ENCODE measurements at places on chromosomes 13 and 19.

GRCh38 chr13:104691767-104692467 lies 1625.7 kb upstream of the SLC10A2 start:
- no peak for DNase-seq

DNA sequence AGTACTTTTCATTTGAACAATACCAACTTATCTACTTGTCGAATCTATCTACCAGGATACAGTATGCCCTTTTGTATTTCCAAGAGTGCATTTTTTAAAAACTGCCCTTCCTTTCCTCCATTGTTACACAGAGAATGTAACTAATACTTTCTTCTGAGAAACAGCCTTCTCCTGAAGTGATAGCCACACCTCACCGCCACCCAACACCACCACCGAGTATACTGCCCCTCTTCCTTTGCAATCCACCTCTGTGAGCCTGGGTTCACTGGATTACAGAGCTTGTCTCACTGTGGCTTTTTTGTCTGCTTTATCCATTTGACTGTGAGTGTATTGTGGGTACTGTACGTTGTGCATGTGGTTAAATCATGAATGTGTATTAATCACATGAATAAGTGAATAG lies 305.4 kb downstream of the KLF12 start:
- DNase-seq: no peak

GRCh38 chr19:17775991-17776803 lies 18.7 kb upstream of the B3GNT3 start:
- DNase-seq: no peak

- DNase-seq: no peak
These were observed 11.1 kb upstream of the SOX1 start for GRCh38 chr13:112055915-112056269.

- no peak for DNase-seq
These were observed 19.5 kb downstream of the NOVA2 start for GRCh38 chr19:45954156-45954555.

DNA sequence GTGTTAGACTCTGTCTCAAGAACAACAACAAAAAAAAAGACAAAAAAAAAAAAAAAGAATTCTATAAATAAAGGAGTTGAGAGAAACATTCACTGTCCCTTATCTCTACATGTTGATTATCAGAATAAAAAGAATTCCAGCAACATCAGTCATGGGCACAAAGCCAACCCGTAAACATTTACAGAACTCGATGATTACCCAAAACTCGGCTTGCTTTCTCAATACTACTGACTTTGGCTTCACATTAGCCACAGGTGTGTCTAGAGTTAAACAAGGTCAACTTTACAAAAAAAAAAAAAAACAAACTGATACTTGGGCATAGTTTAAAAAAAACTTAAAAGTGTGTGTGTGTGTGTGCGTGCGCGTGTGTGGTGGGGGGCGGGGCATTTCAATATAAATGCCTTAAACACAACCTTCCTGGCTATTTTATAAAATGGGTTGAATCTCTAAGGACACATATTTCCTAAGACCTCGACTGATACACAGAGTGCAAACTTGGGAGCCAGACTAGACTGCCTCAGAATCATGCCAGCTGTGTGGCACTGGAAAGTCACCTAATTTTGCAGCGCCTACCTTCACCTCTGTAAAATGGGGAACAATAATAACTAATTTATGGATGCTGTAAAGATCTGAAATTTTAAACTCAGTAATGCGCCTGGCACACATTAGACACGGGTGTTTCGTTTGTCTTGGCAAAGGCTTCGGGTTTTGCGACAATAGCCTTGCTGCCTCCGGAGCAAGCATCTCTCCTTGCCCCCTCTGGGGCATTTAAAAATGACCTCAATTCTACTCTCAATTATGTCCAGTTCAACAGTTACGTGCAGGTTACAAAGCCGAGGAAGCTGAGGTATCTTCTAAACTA lies 922 bp downstream of the EBPL start:
- DNase-seq: no peak

DNA sequence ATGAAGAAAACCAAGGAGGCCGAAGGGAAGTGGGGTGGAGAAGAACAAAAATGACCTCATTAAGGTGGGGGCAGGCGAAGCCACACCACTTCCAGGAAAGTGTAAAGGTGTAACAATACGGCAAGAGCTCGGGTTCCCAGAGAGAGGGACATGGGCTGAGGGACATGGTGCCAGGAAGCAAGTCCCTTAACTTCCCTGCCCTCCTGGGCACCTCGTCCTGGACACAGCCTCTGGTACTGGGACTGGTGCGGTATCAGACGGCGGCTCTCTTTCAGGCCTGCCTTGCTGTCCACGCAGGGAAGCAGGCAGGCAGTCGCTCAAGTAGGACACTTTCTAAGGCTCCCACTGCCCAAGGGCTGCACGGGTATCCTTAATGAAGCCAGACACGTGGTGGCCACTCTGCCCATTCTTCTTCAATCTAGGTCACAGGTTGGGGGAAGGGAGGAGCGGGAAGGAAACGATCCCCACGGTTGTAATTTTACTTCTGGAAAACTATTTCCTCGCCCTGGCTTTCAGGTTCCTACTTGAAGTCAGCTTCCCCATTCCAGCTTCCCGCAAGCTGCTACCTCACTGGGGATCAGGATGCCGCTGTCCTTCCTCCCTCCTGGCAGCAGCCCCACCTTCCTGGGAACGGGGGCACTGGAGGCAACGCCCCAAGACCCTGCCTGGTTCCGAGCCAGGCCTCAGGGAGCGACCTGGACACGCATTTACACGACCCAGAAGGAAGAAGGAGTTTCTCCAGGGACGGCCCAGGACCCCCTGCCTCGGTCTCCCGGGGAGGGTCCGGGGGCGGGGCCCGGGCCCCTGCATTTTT lies 1.2 kb downstream of the AP3D1 start:
- DNase-seq: no peak

Measured in thoracic aorta (tissue), 2 donors.